GM12864 (cell line): ENCODE measurements at places on chromosomes 6 and 20.
A peak's percentile ranks its signal among the peaks of the same experiment; 100 is the strongest.

- DNase-seq: no peak
These were observed 512.1 kb downstream of the QKI start for GRCh38 chr6:163926642-163927041.

DNA sequence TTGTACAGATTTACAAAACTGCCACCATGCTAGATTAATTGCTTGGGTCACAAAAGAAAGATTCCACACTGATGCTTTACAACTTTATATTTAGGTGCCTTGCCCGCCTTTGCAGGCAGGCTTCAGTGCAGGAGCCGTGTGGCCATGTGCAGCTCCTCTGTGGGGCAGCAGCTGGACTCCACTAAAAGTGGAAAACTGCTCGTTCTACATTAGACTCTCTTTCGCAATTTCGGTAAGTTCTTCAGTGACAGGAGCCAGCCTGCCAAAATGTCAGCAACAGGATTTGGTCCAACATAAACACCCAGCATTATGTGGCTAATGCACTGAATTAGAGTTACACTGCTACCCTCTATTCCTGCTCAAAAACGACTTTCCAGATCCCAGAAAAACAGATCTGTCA, 174.4 kb upstream of the KCNK16 start:
- no peak for DNase-seq

GRCh38 chr6:72218125-72218524, 331.8 kb downstream of the RIMS1 start:
- no peak for DNase-seq

DNA sequence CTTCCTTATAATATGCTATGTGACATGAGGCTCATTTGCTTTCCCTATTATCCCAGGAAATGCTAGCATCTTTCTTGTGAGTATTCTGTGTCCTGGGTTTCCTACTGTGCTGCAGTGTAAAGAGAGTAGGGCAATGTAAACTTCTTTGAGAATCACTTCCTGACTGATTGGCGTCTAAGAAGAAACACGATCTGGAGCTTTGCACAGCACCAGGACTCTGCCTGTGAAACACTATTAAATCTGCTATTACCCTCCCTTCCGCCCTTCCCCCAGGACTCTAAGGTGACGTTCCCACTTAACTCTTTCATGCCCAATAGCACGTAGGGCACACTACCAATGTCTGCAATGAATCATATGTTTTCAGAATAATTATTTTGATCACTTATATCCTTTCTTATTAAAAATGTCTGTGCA, 607.3 kb upstream of the CITED2 start:
- no peak for DNase-seq

- no peak for DNase-seq
These were observed 25.2 kb upstream of the GTSF1L start for GRCh38 chr20:43752051-43752360.

DNA sequence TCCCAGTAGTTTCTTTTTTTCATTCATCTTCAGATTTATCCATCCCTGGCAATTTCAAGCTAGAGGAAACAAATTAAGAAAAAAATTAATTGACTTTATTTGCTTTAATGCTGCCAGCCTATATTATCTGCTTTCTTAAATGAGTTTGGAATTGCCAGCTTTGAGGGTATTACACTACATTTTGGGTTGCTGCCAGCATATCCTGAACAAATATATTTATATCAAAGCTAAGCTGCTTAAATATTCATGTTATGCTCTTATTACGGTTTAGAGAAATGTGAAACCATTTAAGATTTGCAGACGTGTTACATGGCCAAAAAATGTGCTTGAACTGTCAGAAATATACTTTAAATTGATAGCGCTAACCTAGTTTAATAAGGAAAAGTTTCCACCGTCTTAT, 59.7 kb downstream of the GRIK2 start:
- no peak for DNase-seq

DNA sequence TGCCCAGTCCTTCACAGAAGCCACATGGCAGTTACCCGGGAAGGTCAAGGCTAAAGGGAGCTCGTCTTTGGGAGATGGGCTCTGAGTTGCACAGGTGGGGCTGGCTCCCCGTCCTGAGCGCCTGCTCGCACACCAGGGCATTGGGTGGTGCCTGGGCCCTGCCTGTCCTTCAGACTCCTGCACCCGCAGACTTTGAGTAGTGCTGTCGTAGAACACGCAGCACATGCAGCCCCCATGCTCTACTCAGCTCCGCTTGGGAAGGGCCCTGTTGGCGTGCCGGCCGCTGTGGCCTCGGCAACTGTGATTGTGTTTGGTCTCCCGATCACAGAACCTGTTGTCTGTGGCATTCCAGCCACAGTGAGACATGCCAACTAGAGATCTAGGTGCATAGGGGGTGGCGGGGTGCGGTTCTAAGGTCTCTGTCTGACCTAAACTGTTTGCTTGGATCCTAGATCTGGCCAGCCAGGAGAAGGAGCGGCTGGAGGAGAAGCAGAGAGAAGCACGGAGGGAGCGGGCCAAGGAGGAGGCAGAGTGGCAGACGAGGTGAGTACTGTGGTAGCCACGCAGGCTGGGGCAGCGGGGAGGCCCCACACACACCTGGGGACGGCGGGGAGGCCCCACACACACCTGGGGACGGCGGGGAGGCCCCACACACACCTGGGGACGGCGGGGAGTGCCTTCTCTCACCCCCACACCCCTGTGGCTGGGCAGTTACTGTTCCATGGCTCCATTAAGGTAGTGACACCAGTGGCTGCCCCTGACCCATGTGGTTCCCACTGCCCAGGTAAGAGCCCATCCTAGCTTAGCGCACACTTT, 11.3 kb upstream of the ADRM1 start:
- no peak for DNase-seq

DNA sequence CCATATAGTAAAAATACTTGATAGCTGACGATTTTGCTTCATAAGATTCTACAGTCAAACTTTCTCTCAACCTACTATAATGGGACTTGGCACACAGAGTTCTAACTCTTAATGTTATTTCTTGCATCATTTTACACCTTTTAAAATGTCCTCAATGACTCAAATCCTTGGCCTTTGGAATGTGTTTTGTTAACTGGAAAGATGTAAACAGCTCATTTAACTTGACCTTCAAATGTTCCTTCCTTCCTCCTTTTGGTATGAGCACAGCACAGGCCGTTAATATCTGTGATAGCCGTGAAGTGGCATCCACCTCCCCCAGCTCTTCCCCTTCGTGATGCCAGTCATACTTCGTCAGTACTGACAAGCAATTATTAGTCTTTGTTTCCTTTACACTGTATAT, 972.0 kb upstream of the CITED2 start:
- no peak for DNase-seq

DNA sequence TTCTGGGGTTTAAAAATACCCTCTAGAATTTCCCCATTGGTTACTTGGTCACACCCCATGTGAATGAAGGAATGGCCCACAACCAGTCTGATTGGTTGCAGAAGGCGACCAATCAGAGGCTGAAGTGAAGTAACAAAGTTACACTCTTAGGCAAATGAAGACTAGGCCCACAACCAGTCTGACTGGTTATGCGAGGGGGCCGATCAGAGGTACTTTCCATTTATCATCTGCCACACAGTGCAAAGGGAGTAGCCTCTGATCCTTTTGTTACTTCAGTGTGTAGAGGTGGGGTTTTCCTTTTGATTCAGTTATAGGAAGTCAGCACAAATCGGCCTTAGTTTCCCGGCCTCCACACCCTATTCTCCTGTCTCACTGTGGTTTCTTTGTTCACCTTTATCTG, 61.2 kb upstream of the SGK1 start:
- DNase-seq: peak; percentile 62

GRCh38 chr20:41249411-41250281, 67.9 kb downstream of the ZHX3 start:
- no peak for DNase-seq

- no peak for DNase-seq
These were observed 66.4 kb upstream of the PDE10A start for GRCh38 chr6:165729307-165729936.

DNA sequence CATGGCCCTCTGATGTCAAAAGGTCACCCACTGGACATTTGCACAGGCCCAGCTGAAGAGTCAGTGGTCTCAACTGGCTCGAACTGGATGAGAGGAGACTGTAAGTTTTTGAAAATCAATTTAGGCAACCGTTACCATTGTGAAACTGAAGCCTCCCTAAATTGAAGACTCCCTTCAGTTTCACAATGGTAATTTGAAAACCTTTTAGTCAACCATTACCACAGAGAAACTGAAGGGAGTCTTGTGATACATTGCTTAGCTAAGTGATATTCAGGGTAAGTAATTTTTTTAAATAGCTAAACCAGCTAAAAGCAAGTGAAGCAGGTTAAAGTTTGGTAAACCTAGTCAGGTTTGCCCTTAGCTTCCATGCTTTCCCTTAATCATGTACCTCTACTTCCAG, 197.3 kb upstream of the NT5E start:
- DNase-seq: no peak

GRCh38 chr20:5557123-5557522, 193.1 kb upstream of the SHLD1 start:
- DNase-seq: peak; percentile 34

DNA sequence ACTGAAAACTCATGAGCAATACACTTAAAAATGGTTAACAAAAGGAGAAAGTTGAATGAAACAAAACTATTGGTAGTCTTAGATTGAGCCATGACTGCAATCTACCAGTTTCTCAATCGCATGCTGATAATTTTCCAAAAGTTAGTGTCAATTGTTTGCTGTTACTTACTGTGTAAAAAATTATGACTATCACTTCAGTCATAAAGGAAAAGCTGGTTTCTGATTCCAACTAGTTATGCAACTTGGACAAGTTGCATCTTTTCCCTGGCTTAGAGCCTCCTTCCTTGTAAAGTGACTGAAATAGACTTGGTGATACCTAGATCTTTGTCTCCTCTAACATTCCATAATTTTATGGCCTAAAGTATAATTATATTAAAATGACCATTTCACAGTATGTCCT, 88.3 kb upstream of the PAK5 start:
- no peak for DNase-seq

DNA sequence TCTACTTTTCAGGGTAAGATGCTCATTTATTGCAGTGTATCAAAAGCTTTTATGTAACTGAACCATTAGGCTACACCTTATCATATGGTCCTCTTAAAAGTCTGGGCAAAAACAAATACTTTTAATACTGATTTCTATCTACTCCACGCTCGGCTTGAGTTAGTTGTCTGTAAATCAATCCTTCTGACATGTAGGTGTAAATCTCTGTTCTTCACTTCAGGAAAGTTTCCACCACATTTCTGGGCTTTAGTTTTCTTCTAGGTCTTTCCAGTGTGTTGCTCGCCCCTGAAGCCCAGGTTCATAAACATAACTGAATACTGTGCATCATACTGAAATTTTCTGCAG, 89.2 kb upstream of the RNF217 start:
- DNase-seq: no peak

DNA sequence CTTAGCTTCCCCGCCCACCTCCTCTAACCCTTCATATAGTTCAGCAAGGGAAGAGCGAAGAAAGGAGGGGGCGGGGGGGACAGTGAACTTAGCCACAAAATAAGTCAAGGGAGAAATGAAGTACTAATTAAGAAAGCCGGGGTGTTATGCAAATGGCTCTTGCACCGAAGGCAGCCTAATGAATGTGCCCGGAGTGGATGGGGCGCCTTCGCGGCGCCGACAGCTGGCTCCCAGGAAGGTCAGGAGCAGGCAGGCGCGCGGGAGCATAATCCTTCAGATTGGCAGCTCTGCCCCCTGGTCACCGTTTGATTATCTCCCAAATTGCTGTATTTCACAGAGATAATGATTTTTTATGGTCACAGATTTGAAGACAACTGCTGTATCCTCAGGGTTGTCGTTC, 395.1 kb downstream of the TFAP2B start:
- DNase-seq: no peak

DNA sequence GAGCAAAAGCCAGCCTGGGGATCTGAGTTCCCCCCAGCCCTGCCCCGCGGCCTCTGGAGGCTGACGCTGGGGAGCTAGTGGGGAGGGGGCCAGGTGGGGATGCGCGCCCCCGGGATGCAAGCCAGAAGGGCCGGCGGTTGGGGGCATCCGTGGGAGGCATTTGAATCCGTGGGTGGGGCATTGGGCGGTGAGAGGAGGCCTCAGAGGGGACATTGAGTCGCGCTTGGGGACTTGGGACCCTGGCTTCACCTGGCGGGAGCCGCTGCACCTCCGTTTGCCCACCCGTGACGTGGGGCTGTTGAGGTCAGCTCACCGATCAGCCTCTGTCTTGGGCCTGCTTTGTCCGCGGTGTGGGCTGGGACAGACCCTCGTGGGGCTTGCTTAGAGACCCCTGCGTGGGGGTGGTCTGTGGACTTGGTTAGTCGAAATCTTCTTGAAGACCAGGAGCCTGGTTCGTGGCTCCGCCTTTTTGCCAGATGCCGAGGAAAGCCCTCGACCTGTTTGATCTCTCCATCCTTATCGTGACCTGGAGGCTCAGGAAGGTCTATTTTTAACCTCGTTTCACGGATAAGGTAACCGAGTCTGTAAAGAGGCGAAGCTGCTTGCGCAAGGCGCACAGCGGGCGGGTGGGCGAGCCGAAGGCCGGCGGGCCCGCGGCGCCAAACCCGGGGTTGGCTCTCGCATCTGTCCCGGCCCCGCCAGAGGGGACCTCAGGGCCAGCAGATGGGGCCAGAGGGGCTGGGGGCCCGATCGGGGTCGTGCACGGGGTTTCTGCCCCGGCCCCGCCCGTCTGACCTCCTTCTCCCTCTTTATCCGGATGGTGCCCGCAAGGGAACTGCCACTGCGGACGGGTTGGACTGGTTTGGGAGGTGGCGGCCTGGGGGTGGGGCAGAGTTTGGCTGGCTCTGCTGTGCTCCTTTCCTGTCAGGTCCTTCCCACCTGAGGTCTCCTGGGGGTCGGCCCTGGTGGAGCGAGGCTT, 8.3 kb downstream of the FAM110A start:
- DNase-seq: no peak

DNA sequence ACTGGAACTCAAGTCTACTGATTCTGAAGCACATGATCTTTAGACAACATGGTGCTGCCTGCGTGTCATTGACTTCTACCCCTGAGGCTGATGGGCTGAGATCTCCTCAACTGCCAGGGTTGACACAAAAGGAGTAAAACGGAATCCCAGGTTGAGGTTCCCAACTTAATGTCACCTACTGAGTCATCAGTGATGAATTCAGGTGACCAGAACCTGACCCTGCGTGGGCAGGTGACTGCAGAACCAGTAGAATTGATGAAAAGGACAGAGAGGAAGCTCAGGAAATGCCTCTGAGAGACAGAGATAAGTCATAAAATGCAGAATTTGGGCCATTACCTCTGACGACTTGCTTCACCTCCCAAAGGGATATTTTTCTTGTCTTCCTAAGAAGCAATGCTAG, 7.7 kb upstream of the KIZ start:
- DNase-seq: no peak

GRCh38 chr20:62500237-62500864, 24.6 kb upstream of the GATA5 start:
- DNase-seq: peak; percentile 16

DNA sequence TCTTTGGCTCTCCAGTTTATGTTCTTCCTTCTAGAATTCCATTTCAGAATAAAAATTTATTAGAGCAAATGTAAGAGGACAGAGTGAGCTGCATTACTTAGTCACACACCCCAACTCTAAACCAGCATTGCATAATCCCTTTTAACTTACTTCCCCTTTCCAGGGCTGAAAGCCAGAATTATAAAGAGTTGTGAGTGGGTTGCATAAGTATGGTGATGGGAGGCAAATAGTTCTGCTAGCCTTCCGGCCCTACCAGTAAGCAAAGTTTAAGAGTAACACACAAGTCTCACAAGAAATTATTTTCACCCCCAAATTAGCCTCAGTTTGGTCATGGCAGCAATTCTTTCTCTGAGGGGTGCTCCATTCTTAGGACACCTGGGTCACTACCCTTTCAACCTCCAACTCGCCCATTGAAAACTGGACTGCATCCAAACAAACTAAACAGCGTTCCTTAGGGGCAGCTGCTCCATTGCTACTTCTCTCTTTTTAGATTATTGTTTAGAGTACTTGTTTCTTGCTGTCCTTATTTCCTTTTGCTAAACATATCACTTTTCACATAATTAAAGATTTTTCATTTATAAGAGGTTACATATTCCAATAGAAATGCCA, 1.6 kb downstream of the KIAA0408 start:
- DNase-seq: no peak
